ENCODE measurements at places on chromosomes 4 and X.
A peak's percentile ranks its signal among the peaks of the same experiment; 100 is the strongest.

GRCh38 chr4:158996669-158997074, 106.2 kb upstream of the RAPGEF2 start:
- DNase-seq, result no peak

DNA sequence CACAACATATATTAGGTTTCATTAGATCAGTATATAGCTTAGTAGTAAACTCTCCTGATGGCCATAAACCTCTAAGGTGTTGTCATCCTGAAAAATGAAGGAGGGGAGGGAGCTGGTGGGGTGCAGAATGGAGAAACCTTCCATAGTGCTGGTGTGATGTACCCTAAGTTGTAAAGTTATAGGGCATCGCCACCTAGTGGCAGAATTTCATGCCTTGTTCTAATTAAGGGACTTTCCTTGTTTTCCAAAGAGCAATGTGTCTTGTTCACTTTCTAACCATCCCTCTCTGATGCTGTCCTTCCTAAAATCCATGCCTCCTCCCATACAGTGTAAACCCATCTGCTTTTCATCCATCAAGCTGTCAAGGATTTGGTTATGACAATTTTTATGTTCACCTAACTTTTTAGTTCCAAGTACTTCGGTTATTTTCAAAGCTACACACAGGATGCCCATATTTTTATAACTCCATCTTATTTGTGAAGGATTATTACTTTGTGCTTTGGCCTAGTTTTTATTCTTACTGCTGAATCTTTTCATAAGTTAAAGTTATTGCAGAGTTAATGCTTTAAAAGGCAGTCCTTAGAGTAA, 4.5 kb downstream of the NBDY start:
- peak; percentile 28 for DNase-seq

DNA sequence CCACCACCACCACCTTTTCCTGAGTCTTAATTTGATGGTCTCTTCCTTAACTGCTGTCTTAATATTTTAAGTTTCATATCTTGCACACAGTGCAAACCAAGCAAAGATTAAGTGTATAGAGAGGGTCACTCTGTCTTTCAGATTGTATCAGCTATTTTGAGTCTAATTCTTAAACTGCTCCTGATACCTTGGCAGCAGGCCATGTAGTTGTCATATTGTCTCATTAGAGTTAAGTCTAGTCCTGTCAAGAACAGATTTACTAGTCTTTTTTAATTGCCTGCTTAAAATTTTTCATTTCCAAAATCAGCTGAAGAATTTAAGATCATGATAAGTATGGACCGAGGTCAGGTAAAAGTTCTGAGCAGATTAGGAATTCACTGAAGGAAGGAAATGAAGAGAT, 51.5 kb downstream of the FHIP1A start:
- DNase-seq, result no peak

DNA sequence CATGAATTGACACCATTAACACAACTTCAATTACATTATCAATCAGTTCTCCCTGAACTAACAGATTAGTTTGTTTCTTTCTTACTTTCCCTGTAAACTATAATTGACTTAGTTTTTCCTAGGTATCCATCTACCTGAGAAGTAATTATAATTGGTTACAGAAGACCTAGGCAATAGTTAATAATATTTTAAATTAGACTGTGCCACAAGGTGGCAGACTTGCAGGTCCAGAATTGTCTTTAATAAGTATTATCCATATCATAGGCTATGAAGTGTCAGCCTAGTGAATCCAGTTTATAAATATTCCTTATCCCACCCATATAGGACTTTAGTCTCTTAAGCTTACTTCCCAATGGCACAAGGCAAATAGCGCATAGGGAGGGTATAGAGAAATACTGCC, 48.9 kb upstream of the FAM47B start:
- no peak for DNase-seq

- DNase-seq, result no peak
Measured at GRCh38 chr4:829761-830600, 4.1 kb upstream of the CPLX1 start.

- no peak for DNase-seq
Measured at GRCh38 chrX:17411205-17411604, 36.2 kb downstream of the NHS start.

DNA sequence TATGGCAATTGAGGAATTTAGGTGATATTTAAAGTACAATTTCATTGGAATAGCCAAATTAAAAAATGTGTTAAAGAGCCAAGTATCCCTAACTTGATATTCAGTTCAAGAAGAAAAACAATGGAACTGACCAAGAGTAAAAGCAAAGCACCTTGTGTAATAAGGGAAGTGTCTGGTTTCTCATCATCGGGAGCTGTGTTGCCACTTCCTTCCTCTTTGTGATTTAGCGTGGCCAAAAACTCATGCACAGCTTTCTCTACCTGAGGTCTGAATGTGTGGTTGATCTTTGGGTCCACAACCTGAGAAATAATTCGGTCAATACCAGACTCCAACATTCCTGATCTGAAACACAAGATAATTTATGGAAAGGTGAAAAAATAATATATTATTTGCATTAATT, 12.4 kb downstream of the BOD1L1 start:
- no peak for DNase-seq

- no peak for DNase-seq
Measured at GRCh38 chrX:10714531-10714930, 94.1 kb upstream of the MID1 start.

DNA sequence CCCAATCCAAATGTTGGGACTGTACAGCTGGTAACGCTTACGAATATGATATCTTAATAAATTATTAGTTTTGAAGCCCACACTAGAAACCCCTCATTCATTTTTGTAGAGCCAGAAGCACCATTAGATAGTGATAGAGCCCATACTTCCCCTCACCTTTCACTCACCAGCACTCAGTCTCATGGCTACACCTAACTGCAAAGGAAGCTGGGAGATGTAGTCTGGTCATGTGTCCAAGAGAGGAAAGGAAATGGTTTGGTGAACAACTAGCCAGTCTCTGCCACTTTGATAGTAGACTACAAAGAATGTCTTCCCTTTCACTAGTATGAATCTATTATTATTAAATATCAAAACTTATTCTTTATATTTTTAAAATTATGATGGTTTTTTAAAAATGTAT, 77.1 kb upstream of the EGFL6 start:
- DNase-seq, result no peak

GRCh38 chr4:3391422-3391821, 50.3 kb upstream of the HGFAC start:
- DNase-seq, result no peak

DNA sequence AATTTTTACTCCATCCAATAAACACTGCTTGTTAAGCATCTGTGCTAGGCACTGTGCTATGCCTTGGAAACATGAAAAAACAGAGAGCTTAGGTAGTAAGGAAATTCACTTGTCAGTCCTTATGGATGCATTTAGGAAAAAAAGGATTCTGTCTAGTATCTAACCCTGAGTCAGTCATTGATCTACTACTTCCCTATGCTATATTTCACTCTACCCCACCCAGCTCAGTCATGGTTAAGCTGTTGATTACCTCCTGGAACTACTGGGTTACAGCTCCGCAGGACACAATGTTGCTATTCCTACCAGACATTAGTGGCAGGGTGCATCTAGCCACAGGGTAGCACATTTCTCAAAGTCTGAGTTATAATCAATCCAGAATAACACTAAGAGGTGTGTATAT, 2.9 kb upstream of the USP53 start:
- no peak for DNase-seq

GRCh38 chr4:40881851-40882250, 132.1 kb downstream of the NSUN7 start:
- no peak for DNase-seq

- no peak for DNase-seq
Measured at GRCh38 chr4:144411119-144411518, 234.8 kb upstream of the HHIP start.

DNA sequence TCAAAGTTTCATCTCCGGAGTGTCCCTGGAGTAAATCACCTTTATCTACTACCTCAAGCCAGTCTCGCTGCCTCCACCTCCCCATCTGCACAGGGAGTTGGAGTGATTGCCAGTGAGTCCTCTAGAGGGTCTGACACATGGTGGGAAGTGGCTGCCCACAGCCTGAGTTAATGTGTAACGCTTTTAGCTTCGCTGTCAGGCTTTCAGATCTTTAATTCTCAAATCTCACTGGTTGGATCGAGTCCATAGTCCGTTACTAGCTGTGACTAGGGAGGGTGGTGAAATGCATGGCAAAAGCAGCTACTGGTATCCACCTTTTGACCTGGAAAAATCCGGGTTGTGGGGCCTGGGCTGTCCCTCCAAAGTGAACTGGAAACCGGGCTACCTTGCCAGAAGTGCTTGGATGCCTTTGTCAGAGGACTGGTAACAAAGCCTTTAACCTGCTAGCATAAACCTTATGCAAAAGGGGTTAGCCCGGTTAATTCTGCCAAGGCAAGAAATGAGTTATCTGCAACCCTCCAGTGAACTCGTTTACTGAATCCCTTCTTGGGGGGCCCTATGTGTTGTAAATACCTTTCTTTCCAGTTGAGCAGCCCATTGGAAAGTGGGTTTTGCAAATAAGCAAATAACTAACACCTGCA, 5.1 kb upstream of the WDR1 start:
- no peak for DNase-seq

- no peak for DNase-seq
Measured at GRCh38 chr4:77710059-77710458, 104.4 kb downstream of the CXCL13 start.

GRCh38 chrX:108090491-108091263, 665 bp downstream of the PSMD10 start:
- no peak for DNase-seq

DNA sequence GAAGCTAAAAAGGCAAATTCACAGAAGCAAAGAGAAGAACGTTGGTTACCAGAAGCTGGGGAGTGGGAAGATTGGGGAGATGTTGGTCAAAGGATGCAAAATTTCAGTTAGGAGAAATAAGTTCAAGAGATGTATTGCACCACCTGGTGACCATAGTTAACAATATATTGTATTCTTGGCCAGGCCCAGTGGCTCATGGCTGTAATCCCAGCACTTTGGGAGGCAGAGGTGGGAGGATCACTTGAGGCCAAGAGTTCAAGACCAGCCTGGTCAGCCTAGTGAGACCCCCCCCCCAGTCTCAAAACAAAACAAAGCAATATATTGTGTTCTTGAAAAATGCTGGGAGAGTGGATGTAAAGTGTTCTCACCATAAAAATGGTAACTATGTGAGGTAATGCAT, 67.9 kb downstream of the TAB3 start:
- no peak for DNase-seq

DNA sequence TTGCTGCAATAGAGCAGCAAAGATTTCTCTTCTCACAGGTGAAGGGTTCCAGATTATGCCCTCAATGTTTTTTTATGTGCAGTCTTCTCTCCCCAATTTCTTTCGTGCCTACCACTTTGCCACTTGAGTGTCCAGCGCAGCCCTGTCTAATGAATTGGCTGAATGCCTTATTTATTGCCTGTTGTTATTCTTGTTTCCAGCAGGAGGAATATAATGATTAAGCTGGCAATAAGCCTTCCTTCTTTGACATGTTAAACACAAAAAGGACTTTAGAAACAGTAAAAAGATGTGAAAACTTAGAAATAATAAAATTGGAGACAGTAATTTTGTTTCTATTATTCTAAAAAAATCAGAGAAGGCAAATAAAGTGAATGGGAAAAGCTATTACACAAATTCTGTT, 34.6 kb upstream of the FRAS1 start:
- DNase-seq, result no peak

DNA sequence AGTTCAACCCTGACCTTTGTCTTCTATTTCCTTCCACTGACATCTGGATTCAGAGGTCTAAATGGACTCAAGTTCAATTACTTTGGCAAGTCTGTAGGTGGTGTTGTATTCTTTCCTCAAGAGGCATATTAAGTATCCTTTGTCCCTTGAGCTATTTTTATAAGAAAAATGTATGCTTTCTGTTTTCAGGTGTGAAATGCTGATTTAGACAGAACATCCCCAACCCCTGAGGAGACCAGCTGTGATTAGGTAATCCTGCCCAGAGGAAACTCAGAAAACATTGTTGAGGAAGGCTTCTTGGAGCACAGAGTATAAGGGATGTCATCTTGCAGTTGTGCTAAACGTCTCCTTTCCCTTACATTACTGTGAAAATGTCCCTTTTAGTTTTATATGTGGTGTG, 46.6 kb upstream of the EGFL6 start:
- no peak for DNase-seq

DNA sequence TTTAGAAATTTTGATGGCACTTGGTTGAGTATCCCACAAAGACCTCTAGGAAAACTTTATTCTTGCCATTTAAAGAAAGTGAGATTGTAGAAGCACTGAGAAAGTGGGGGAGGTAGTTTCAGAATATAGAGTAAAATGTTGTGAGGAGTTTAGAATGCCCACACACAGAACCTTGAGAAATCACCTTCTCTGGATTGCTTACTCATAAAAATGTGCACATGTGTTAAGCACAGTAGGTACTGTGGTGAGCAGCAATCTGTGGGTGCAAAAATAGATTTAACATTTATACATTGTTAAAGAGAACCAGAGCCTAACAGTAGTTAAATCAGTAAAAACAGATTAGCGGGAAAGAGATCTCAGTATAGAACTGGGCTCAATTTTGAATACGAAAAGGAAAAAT, 201.2 kb upstream of the NWD2 start:
- no peak for DNase-seq

GRCh38 chr4:3775005-3775404, 8.8 kb downstream of the ADRA2C start:
- DNase-seq, result no peak

DNA sequence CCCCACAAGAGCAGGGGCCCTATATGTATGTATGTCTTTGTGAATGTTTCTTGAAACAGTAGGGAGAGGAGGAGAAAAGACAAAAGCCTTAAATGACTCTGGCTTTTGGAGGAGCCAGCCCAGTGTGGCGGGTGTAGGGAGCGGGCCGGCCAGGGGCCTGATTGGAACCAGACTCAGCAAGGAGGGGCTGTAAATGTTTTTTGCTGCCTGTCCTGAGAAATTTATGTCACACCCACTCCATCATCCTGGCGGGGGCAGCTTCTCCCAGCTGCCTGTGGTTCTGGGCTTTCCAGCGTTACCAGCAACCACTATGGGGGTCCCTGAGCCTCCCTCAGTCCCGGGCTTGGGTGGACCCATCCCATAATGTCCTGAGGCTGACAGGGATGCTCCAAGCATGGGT, 130.8 kb downstream of the PJA1 start:
- no peak for DNase-seq

DNA sequence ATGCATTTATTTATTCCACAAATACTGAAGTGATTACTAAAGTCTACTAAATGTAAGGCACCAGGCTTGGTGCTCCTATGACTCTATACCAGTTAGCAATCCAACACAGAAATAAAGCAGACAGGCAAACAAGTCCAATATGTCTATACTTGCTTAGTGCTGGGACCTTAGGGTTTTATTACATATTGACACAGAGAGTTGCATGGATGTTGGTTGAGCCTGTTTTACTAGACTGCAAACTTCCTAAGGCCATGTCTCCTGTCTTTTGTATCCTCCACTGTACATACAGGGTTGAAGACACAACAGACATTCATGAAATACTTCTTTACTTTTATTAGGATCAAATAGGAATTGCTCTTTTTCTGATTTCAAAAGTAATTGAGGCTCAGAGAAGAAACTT, 69.0 kb downstream of the LNX1 start:
- no peak for DNase-seq

- DNase-seq, result peak; percentile 0
Measured at GRCh38 chr4:2253160-2254084, 8.5 kb downstream of the MXD4 start.

Measured in stimulated activated CD4-positive, alpha-beta T cell treated with anti-CD3 and anti-CD28 coated beads, Interleukin-4, amount 100 ng/mL, for 4 hours (primary cell).